BJ (cell line): ENCODE measurements at places on chromosomes 2 and 18.

DNA sequence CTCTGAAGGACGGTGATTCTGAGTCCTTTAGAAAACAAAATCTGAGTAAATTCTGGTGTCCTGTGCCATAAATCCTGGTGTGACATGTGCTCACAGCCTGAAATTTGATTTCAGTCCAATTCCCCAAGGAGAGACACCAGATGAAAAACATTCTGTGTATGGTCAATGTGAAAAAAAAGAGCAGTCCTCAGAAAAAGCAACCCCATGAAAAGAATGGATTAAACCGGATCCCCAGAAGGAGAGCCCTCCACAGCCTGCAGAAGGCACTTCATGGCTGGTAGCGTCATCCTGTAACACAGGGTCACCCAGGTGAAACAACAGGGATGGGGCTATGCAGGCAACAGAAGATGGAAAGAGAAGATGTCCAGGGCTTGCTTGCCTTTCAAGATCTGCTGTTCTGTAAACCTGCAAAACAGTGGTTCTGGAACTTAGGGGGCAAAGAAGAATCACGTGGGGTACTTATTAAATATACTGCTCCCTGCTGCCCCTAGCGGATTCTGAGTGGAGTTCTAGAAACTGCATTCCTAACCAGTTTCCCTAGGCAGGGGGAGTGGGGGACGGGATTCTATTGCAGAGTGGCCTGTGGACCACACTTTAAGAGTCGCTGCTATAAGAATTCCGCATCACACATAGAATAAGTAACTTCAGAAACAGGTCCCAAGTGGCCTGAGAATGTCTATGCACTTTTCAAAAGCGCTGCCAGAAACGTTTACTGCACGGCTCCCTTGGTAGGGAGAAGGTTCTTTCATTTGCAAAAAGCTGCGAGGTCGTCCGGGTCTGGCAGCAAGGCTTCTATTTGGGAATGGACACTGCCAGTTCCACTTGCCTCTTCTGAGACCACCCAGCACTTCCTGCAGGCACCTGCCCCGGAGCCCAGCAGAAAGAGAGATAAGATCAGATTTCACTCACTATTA lies 118.9 kb upstream of the ARL5A start:
- DNase-seq, result no peak

- DNase-seq, result no peak
These were observed 76.6 kb downstream of the BAZ2B start for GRCh38 chr2:159539701-159540100.

- DNase-seq, result no peak
These were observed 80.2 kb downstream of the NUP35 start for GRCh38 chr2:183204397-183204796.

- DNase-seq, result no peak
These were observed 154.3 kb downstream of the PTGR3 start for GRCh38 chr18:75054611-75055010.

GRCh38 chr2:200787351-200788120 lies 24.2 kb upstream of the BZW1 start:
- peak; percentile 75 for DNase-seq

- DNase-seq, result no peak
These were observed 63.1 kb downstream of the NAPG start for GRCh38 chr18:10588975-10589374.

GRCh38 chr2:174439950-174440349 lies 44.4 kb downstream of the SCRN3 start:
- DNase-seq, result no peak

DNA sequence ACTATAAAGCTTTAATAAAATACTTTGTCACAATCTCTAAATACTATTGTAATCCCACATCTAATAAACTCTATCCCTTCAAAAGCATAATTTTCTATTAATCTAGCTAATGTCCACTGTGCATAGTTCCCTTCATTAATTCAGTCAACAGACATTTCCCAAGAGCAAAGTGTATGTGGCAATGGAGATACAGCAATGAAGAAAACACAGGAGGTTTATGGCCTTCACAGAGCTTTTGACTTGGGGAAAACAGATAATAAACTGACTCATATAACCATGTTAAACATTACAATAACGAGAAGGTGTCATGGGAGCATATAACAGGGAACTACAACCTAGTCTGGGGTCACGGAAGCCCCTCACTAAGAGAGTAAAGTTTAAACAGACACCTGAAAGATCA lies 86.3 kb downstream of the SPIRE1 start:
- no peak for DNase-seq
